ENCODE measurements at places on chromosomes 11 and 22.

DNA sequence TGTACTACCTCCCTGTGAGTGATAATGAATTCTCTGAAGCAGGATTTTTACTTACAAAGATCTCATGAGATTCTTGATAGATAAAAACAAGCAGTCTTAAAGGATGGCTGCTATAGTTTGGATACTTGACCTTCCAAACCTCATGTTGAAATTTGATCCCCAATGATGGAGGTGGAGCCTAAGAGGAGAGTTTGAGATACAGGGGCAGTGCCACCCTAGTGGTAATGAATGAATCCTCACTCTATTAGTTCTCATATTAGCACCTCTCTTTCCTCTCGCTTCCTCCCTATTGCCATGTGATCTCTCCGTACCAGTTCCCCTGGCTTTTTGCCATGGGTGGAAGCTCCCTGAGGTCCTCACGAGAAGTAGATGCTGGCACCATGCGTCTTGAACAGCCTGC is 37.9 kb upstream of the OR8B8 start:
- no peak for DNase-seq

- no peak for DNase-seq
These were observed 258.5 kb upstream of the PDGFD start for GRCh38 chr11:104422324-104422944.

- no peak for DNase-seq
These were observed 92.1 kb upstream of the NARS2 start for GRCh38 chr11:78666675-78667160.

- DNase-seq: no peak
These were observed 38.2 kb downstream of the KIAA0930 start for GRCh38 chr22:45202333-45203149.

DNA sequence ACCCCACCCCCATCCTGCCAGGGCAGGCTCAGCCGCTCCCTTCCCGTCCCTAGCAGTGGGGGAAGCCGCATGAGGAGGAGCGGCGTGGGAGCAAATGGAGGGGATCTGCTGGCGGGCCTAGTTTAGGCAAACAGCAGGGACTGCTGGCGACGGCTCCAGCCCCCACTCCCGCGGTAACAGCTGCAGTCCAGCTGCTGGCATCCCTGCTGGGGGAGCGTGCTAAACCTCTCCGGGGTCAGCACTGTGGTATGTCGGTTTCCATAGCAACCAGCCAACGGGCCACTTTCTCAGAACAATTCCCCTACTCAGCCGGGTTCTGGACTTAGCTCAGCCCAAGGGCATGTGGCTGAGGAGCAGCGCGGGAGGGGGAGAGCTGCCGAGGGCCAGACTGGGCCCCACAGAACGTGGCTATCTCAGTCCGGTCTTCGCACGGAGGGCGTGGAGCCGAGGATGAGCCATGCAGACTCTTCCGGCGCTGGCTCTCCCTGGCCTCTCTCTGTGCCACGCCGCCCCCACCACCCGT is 98.8 kb downstream of the PKNOX2 start:
- DNase-seq: no peak

DNA sequence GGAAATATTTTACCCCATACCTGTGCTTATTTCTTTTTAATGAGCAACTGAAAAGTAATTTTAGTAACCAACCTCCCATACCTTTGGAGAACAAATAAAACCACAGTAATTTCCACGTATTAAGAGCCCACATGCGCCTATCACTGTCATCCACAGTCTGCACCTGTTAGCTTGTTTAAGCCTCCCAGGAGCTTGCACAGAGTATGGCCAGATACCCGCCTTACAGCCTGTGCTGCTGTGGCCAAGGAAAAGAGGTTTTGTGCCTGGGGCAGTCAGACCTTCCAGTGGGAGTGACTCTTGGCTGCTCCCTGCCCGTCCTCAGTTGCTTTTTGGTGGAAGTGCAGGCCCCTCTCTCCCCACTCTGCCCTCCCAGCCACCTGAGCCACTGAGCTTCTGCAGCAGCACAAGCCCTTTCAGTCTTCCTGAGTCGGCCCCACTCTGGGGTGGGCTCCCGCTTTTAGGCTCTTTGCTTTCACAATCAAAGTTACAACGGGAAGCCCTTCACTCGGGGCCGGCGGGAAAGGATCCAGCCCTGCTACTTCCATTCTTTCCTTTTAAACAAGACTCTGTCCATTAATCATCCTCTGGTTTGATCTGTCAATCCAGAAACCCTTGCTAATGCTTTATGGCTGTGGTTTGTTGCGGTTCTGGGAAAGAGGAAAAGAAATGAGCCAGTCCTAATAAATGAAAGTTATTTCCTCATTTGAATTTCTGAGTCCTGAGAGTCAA is 308.8 kb downstream of the TBC1D22A start:
- no peak for DNase-seq

DNA sequence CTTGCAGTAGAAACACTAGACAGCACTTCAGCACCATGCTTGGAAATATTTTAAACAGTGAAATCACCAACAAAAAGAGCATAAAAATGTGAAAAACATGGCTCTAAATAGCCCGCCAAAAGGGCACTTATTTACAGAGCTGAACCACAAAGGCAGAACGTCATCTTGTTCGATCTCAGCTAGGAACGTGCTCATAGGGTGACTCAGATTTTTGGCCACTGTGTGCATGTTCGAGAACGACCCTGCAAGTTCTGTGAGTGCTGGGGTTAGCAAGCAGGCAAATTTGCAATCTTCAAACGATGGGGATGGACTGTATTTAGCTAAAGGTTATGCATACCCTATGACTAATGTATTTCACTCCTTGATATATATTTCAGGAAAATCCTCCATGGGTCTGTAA is 30.6 kb downstream of the OR2AT4 start:
- no peak for DNase-seq

GRCh38 chr11:18617688-18618341 is 16.3 kb downstream of the SPTY2D1 start:
- DNase-seq: no peak

GRCh38 chr11:3215346-3216026 is 3.1 kb downstream of the MRGPRG start:
- no peak for DNase-seq

DNA sequence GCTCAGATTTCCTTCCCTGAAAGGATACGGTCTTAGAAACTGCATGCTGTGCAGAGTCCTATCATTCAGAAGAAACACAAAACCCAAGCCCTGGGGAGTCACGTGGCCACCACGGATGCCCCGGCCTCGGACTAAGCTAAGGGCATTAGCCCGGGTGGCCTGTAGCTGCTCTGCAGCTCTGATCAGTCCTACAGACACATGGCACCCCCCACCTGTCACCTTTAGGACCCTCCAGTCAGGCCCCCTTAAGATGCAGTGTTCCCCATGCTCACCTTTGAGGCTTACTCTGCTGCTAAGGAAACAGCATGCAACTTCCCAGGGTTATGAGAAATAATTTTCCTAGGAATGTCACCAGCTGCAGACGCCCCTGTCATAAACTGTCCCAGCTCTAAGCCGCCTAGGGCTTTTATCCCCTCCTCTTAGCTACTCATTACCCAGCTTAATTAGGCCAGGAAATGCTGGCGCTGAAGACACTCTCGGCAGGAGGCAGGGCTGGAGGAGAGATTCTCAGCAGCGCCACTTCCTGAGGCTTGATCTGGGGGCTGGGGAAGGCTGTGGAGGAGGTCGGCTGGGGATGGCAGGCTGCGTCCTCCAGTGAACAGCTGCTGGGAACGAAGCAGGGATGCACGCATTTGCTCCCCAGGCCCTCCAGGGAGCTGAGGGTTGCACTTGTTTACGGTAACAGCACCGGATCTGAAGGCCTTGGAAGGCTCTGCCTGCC is 47.2 kb upstream of the ADA2 start:
- no peak for DNase-seq

DNA sequence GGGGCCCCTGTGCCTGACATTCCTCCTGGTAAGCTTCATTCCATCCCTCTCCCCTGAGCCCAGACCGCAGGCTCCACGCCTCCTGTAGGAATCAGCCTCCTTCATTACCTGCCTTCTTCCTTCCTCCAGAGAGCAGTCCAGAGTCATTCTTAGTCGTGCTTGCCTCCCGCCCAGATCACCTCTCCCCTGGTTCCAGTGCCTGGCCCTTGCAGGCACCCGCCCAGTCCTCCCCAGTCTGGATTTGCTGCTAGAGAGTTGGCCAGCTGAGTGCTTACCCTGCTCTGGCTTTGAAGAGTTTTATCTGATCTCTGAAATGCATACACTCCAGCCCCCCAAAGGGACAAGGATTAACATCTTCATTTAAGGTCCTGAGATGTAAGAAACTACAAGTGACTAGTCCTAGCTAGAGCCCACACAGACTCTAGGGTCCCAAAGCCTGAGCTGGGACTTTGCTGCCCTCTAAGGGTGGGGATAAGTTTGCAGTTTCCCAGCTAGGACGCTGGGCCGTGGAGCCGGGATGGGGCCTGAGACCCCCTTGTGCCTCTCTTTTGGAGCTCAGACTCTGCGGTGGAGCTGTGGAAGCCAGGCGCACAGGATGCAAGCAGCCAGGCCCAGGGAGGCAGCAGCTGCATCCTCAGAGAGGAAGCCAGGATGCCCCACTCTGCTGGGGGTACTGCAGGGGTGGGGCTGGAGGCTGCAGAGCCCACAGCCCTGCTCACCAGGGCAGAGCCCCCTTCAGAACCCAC is 1.6 kb downstream of the NR1H3 start:
- DNase-seq: no peak

- no peak for DNase-seq
These were observed 2.0 kb downstream of the FBXO3 start for GRCh38 chr11:33772300-33772699.

GRCh38 chr11:12516387-12517105 is 139.2 kb downstream of the PARVA start:
- no peak for DNase-seq

DNA sequence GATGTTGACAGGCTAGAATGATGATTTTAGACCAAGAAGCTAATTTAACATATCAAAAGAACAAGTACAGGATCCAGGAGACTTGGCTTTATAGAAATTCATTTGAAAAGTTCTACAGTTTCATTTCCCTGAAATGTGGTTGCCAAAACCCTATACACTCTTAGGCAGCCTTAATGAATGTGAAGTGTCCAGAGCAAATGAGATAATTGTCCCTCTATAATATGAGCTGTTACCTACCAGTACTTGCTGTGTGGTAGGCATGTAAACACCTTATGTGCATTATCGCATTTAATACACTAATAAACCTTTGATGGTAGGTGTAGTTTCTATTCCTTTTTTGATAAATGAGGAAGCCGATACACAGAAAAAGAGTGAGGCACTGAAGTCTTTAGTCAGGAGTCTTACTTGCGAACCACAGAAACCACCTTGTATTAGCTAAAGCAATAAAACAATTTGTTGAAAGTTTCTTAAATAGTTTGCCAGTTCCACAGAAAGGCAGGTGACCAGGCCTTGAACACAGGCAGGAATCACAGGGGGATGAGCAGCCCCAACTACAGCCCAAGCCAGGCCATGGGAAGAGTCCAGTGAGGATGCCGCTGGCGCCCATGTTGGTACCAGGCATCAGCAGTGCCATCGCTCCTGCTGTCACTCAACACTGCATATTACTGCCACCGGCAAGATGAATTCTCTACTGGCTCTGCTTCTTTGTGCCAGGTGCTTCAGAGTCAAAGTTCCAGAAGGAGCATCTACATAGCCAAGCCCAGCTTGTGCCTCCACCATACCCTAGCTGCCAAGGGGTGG is 81.7 kb downstream of the SWAP70 start:
- no peak for DNase-seq

GRCh38 chr11:129248618-129249017 is 56.5 kb upstream of the ARHGAP32 start:
- DNase-seq: no peak

GRCh38 chr11:14240221-14240620 is 118.8 kb downstream of the RRAS2 start:
- no peak for DNase-seq

- DNase-seq: no peak
These were observed 29.8 kb downstream of the KCNE3 start for GRCh38 chr11:74437441-74438042.

DNA sequence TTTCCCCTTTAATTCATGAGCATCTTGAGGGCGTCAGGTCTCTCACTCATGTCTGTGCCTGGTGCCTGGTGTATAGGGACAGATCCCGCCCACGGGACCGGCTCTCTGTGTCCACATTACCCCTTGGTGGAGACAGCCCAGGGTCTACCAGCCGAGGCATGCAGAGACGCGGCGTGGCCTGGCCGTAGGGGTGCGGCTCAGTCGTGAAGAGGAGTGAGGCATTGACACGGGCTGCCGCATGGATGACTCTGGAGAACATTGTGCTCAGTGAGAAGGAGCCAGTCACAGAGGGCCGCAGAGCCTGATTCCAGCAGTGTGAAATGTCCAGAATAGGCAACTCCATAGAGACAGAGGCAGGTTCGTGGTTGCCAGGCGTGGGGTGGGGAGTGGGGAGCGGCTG is 209.8 kb downstream of the TBC1D22A start:
- no peak for DNase-seq

DNA sequence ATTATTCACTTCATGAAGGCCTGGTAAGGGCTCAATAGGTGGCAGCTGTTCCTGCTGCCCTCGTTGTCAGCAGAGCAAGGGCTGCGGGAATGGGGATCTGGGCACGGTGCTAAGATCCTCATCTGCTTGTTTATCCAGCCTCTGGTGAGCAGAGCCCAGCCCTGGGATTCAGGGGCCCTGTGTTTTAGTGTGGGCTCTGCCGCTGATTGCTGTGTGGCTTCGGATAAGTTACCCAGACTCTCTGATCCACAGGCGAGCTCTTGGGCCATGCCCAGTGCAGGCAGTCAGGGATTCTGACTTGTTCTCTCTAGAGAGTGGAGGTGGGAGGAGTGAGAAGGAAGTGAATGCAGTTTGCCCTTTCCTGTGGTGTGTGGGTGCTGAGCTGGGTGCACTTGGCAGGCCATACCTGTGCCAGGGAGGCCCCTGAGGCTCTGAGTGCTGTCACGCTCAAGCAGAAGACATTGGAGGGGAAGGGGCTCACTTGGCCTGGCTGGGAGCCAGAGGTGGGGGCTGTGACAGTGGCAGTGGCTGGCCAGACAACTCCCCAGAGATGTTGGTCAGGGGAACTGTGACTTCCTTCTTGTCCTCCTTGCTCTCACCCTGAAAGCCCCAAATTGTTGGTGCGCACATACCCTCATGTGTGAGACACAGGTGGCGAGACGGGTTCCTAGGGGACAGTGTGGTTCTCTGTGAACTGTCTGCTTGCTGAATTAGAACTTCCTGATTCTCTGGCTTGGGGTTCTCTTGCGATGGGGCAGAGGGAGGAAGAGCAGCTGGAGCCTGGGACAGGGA is 43.7 kb downstream of the CD82 start:
- DNase-seq: no peak

GRCh38 chr22:26442086-26442756 is 13.2 kb downstream of the ASPHD2 start:
- no peak for DNase-seq
